Activated naive CD8-positive, alpha-beta T cell treated with anti-CD3 and anti-CD28 coated beads, Interleukin-2, amount 10 ng/mL, durations not matched to agents 7 days and 5 days (primary cell): ENCODE measurements at places on chromosomes 2 and 18.

DNA sequence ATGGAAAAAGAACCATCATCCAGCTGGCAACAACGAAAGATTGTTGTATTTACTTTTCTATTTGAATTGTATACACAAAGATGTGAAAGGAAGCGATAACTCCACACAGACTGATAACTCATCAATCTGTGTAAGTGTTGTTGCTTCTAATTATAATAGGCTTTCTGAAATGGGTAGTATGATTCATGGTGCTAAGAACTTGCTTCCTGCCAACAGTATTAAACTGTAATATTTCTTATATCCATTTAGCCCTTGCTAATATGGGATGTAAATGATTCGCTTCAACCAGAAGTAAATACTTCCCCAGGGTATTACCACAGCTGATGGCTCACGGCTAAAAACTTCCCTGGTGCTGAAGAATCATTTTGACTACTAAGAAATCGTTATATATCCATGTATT lies 70.2 kb downstream of the TMEM163 start:
- no peak for DNase-seq

DNA sequence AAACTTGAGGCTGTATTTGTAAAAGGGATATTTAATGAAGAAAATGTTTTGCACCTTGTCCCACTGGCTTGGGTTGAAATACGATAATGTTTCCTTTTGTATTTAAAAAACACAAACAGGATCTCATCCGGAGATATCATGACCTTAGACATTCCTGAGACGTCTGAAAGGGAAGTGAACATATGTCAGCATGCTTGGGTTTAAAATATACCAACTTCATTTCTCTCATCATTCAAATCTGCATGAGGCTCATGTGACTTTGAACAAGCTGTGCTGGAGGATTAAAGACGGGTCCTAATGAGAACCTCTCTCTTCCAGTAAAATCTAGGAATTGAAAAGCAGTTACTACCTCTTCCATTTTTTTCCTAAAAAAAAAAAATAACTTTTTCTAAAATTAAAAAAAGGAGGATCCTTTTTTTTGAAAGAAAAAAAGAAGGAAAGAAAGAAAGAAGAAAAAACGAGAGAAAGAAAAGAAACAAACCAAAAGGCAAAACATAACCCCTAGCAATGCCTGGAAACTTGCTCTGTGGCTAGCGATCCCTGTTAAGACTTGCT lies 106.8 kb upstream of the ZFP36L2 start:
- DNase-seq, result no peak

DNA sequence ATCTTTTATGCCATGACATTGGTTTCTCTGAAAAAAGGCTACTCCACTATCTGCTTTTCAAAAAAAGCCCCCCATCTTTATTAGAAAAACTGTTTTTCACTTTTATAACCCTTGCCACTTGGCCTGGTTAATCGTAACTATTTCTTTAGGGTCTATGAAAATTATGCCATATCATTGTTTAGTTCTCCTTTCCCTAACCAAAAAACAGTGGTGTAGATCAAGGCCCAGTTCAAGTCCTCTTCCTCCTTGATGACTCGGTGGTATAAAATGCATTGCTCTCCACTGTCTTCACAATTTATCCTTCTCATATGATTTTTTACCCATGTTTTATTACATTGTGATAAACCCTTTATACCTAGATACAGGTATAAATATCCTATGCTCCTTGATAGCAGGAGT lies 205.5 kb downstream of the ZNF521 start:
- DNase-seq, result no peak

- no peak for DNase-seq
Measured at GRCh38 chr2:38080346-38080745, 4.4 kb upstream of the CYP1B1 start.

- DNase-seq, result no peak
Measured at GRCh38 chr18:73793386-73793785, 354.2 kb downstream of the FBXO15 start.

DNA sequence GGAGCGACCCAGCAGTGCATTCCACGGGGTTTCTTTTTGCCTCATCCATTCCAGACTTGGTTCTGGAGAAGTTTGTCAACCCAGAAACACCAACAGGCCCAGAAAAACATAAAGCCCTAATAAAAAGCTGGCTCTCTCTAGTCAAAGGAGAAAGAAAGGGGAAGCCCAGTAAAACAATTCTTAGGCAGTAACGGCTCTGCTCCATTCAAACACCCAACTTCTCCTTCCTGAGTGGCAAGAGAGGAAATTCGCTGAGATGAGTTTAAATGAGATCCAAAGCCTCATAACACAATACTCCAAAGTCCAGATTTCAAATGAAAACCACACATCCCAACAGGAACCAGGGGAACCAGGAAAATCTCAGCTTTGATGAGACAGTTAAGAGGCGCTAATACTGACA lies 179.9 kb downstream of the RPIA start:
- DNase-seq, result no peak

- no peak for DNase-seq
Measured at GRCh38 chr2:188773075-188773474, 201.1 kb upstream of the COL3A1 start.

DNA sequence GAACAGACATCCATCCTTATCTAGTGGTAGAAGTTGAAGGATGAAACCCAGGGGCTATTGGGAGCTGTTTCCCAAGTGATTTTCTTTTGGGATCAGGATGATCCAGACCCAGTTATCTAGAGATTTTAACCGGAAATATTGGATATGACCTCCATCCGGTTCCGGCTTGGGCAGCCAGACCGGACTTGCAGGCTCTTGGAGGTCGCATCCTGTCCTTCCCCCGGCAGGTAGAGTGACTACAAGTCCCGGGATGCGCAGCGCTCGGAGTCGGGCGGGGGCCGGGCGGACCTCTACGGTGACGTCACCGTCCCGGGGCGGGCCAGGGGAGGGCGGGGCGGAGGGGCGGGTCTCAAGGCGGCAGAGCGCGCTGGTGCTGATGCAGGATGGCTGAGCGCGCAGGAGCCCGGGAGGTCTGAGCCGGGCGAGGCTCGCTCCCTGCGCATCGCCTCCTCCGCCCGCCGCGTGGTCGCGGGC lies at the start of gene KIF5C:
Gene KIF5C, plus strand, starts transcription at position 360 of the 474 bp plus-strand sequence. CDS start 391 bp downstream, outside the sequence.
- peak; percentile 88 for DNase-seq

- no peak for DNase-seq
Measured at GRCh38 chr2:237857791-237858190, 1.6 kb upstream of the RAMP1 start.

DNA sequence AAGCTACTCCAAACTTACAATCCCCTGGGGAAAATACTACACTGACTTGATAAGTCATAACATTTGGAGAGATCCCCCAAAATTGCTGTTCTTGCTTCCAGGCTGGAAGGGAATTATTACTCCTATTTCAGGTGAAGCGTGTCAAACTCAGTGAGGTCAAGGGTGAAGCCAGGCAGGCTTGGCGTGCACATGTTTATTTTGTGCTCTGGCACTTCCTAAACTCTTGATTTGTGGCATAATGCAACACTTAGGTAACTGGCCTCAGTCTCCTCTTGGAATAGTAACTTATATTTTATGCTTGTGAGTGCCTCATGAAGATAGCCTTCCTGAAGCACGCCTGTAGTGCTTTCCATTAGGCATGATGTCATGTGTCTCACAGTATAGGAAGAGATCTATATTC lies 751.2 kb downstream of the CNTNAP5 start:
- no peak for DNase-seq

DNA sequence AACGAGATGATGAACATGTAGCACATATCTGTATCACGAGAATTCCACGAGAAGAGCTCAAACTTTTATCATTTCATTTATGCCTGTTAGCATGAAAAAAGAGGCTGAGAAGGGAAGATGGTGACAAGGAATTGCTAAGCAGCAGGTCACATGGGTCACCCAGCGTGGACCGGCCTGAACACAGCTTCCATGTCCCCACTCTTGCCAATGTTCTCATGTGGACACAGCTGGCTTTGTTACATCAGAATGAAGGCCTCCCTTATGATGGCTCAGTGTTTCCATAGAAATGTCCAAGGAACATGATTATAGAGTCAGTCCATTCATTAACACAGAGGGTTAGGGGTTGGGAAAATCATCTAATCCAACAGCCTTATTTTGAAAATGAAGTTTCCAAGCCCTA lies 215.4 kb downstream of the CMPK2 start:
- no peak for DNase-seq

- no peak for DNase-seq
Measured at GRCh38 chr2:545711-546650, 131.2 kb downstream of the TMEM18 start.
